ENCODE measurements at places on chromosomes 7 and 10.

- no peak for DNase-seq
Observed at GRCh38 chr7:126487728-126488442, 764.9 kb downstream of the GRM8 start.

GRCh38 chr10:101965075-101965765 lies 90.8 kb downstream of the ARMH3 start:
- no peak for DNase-seq

DNA sequence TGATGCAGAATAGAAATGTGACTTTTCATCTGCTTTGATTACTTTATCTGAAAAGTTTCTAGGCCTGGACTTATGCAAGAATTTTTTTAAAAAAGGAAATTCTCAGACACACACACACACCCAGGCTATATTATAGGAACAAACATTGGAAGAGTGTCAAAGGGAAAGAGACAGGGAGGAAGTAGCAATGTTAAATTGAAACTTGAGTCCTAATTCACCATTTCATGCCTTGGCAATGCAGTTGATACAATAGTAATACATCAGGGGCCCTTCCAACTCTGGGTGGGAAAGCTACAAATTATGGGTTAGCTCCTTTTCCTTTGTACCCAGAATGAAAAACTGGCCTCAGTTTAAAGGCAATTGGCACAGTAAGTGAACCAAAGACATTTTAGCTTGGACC lies 258.0 kb upstream of the LYZL1 start:
- DNase-seq = no peak

DNA sequence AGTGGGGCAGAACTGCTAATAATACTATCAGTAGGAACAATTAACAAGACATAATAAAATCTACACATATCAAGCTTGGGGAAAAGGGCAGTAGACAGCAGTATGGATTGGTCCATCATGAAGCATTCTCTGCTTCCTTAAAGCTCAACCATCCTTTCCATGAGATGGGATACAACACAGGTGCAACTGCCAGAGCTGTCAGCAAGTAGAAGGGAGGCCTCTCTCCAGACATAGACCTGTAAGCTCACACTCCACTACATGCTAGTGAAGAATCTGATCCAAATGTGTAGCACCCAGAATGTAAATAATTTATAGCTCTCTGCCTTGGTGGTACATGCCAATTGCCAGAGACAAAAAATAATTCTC lies 41.5 kb upstream of the ANAPC16 start:
- no peak for DNase-seq

DNA sequence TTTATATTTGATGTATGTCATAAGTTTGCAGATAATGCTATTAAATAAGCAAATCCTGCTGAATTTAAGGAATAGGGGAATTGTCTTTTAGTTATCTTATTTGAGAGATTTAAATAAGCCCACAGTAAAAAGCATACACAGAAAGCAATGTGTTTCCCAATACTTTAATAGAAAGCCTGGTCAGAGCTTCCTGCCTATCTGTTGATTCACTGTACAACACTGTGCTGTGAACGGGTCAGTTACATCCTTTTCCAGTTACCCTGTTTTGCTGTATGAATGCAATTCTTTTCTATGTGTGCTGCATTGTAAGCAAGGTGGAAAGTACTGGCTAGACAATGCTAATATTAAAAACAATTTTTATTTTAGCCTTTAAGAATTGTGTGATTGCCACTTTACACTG lies 81.2 kb downstream of the ANKRD7 start:
- no peak for DNase-seq

DNA sequence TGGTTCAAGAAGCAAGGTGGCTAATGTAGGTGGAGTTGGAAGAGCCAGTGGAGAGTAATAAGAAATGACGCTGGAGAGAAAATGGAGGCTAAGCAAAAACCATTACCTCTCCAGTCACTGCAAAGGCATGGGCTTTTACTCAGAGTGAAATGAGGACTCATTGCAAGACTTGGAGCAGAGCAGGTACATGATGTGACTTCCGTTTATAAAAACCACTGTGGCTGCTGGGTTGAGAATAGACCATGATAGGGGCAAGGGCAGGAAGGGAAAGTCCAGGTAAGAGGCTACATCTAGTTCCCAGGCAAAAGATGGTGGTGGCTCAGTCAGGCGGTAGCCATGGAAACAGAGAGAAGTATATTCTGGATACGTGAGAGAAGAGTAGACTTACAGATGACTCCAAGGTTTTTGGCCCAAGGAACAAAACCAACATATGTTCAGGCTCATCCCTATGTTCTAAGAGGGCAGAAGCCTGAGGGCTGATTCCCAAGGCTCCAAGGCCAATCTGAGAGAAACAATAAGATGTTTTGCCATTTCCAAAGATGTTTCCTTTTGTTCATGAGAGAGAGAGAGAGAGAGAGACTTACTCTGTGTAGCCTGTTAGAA lies 21.5 kb upstream of the PDE1C start:
- DNase-seq = no peak

DNA sequence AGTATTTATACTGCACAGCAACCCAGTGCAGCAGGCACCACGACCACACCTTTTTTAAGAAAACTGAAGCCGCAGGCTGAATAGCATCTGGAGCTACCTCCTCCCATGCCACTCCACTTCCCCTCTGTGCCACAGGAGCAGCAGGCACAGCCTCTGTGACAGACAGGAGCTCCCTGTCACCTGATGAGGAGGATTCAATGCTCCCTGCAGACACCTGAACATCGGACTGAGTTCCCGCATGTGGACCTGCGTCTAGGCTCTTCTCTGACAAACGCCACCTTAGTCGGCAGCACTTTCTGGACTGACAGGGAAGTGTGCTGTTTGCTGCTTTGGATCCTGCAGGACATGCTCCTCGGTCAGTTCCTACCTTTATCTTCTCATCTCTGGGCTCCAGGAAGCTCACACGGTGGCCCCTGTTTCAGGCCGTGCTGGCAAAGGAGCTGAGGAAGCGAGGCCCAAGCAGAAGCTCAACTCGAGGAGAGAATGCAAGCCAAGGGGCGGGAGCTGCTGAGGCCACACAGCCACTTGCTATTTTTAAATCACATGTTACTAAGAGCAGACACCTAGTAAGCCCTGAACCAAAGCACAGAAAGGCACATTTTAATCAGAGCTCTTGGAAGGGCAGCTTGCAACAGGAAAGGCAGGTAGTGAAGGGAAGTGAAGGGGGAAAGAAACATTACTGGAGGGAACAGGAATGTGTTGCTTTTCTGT lies 56.6 kb downstream of the VOPP1 start:
- DNase-seq = no peak

DNA sequence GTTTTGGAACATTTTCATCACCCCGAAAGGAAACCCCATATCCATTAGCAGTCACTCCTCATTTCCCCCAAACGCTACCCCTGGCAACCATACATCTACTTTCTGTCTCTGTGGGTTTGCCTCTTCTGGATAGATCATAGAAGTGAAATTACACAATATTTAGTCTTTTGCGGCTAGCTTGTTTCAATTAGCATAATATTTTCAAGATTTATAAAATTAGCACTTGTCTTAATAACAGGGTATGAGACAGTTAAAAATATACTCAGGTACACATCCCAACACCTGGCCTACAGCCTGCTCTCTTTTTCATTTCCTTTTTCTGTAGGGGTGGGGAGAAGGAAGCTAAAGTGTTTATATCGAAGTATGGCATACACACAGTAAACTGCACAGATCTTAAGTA lies 81.4 kb upstream of the LRGUK start:
- DNase-seq = no peak

DNA sequence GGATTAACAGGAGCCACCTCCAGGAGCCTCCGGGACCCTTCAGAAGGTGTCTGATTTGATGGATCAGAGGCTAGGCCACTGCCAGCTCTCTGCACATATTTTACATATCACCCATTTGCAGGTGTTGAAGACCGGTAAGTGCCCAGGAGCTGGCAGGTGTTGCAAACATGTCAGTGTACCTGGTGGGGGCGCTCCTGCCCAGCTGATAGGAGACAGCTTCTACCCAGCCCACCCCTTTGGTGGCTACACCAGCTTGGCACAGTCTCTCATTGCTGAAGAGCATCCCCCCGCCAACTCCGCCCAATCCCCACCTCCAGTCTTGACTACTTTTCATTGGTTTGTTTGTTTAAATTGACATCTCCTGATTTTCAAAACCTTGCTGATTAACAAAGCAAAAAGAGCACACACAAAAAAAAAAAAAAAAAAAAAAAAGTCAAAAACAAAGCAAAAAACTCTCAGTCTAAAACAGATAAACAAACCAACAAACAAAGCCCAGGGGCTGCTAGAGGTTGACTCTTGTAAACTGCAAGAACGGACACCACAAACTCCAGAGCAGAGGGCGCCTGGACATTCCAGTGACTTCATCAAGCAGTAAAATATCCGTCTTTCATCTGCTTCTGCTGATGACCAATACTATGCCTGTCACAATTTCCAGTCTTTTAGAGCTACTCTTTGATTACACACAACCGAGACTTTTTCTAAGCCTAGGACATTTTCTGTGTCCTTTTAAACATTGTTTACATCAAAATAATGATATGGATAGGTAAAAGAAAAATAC lies 275.3 kb downstream of the NRG3 start:
- DNase-seq = no peak

GRCh38 chr10:106872176-106872575 lies 292.3 kb downstream of the SORCS1 start:
- no peak for DNase-seq

- no peak for DNase-seq
Observed at GRCh38 chr10:114539623-114540022, 118.5 kb downstream of the ABLIM1 start.

DNA sequence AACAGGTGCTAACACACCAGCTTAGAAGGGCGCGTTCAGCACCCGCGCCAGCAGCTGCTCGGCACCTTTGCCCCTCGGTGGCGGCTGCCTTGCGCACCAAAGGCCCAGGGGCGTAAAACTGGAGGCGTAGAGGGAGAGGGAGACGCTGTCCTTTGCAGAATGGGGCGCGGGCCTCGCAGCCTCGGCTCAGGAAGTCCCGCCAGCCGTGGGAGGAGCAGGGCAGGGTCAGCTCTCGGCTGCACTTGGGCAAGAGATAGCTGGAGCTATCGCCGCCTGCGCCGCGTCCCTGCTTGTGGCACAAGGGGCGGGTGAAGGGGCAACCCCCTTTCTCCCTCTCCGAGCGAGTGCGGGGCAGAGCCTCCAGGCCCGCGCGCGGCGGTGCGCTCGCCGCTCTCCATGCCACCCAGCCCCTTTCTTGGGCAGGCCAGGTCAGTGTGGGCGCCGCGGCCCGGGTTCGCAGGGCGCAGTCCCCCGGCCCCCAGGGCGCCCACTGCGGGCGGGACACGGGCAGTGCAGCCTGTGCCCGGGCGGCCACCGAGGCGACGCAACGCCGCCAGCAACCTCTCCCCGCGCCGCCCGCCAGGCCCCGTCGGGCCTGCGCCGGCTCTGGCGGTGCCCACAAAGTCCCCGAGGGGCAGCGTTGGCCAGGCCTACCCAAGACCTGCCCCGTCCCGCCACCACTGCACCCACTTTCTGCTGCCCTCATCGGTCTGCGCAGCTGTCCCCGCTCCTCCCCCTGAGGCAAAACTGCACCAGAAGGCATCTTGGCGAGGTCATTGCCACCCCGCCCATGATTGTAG lies 4.1 kb downstream of the NEUROD6 start:
- no peak for DNase-seq

GRCh38 chr7:30474893-30475292 lies 3.7 kb downstream of the NOD1 start:
- peak; percentile 87 for DNase-seq

DNA sequence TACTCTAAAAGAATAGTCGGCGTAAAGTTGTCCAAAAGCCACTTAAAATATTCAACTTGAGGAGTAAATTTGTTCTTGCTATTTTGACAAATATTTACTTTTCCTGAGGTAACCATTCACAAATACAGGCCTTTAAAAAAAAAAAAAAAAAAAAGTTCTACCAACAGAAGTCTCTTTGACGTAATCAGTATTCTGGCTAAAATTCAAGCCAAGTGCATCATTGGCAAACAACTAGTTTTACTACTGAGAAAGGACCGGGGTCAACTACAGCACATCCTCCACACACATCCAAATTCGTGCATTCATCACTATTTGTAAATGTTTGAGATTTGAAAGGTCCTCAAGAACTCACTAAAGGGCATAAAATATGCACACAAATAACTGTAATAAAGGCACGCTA lies 2.0 kb downstream of the OAT start:
- no peak for DNase-seq

DNA sequence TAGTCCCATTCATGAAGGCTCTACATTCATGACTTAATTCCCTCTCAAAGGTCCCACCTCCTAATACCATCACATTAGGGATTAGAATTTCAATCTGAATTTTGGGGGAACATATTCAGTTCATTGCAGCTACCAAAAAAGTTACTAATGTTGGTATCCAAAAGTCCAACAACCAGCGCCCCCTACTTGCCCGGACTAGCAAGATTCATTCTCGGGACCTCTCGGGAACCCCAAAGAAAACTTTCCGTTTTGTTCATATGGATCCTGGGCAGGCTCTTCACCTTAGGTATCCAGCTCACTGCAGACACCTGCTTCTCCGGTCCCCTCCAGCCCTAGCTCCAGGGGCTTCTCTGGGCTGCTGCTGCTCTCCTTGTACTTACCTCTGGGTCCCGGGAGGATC lies 8.9 kb upstream of the GRK5 start:
- no peak for DNase-seq

- no peak for DNase-seq
Observed at GRCh38 chr7:141221007-141221612, 147.2 kb downstream of the TMEM178B start.

DNA sequence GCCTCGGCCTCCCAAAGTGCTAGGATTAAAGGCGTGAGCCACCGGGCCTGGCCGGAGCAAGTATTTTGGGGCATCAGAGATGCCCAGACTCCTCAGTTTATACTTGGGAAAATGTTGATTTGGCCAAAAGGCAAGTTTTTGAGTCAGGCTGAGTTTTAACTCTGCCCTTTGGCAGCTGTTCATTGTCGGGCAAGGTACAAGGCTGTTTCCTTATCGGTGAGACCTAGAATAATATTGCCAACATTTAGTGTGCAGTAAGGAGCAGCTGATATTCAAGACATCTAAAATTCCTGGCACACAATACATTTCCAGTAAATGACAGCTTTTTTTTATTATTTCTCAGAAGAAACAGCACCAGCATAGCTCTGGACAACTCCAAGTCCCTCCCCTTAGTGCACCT lies 147.6 kb upstream of the C7orf33 start:
- DNase-seq = no peak

GRCh38 chr10:19651549-19651948 lies 164.7 kb upstream of the PLXDC2 start:
- DNase-seq = peak; percentile 84

- DNase-seq = no peak
Observed at GRCh38 chr10:103845972-103846371, 9.4 kb downstream of the SH3PXD2A start.

GRCh38 chr7:33392148-33392547 lies 262.8 kb downstream of the BBS9 start:
- no peak for DNase-seq

GRCh38 chr7:100874300-100874576 lies 665 bp upstream of the SRRT start:
- no peak for DNase-seq

- no peak for DNase-seq
Observed at GRCh38 chr10:99235658-99236626, at the start of gene HPSE2. TSS of gene HPSE2 (minus strand) at chr10:99235852.

DNA sequence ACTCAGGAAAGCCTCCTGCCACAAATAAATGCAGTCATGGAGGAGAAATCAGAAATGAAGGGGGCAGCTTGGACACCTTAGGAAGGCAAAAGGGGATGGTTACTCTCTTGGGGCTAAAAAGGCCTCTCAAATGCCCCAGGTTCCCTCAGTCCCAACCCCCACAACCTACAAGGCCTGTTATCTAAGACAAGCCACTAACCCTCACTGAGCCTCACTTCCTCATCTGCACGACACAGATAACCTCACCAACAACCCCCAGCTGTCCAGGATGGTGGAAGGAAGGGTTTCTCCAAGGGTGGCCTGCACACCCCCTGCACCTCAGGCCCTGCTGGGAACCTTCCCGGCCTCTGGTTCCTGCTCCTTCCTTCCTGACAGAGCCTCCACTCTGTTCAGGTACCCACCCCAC lies 29.2 kb downstream of the SORBS1 start:
- no peak for DNase-seq

All from fibroblast of skin of right quadriceps (primary cell).